Activated CD8-positive, alpha-beta T cell treated with anti-CD3 and anti-CD28 coated beads for 36 hours (primary cell): ENCODE measurements at places on chromosomes 11 and 22.

- DNase-seq = no peak
These were observed 74.1 kb downstream of the PIWIL4 start for GRCh38 chr11:94641167-94641761.

- no peak for DNase-seq
These were observed 38.8 kb downstream of the OSBPL5 start for GRCh38 chr11:3126207-3126865.

DNA sequence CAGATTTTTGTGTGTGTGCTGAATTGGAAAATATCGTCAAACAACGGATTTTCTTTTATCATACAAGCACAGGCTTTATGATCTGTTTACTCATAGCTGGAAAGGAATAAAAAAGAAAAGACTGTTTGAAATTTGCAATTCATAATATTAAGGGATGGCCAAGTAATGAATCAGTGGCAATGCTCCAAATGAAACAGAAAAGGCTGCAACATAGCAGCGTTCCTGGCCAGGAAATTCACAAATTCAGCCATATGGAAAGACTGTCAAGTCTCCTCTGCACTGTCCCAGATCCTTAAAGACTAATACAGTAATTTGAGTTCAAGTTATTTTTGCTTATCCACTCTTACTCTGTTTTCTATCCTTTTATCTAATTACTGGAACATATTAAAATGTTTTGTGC lies 98.2 kb downstream of the MSANTD4 start:
- no peak for DNase-seq

DNA sequence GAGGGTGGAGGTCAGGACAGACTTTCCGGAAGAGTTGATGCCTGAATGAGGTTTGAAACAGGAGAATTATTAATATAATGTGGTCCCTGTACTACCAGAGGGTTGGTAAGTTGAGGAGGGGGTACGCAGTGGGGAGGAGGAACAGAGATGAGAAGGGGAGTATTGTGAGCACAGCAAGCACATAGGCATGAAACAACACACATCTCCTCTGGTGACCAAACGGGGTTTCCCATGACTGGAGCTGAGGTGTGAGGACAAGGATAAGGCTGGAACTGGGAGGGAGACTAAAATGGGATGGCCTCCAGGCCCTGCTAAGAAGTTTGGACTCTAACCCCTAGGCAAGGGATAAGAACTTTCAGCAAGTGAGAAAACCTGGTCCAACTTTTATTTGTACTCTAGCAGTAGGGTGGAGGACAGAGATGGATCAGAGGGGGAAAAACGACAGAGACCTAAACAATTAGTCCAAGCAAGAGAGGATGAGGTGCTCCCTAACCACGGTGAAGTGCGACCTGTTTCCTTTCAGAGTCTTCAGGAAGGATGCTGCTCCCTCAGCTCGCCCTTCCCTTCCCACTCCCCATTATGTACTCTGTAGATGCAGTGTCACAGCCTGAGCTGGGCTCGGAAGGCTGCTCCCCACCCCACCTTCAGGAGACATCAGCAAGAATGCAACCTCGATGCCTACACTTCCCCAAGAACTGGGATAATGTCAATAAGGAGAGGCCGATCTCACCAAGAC lies 59.2 kb downstream of the BTG4 start:
- DNase-seq = no peak

- DNase-seq = no peak
These were observed 4.9 kb upstream of the CCDC34 start for GRCh38 chr11:27367881-27368280.

- DNase-seq = no peak
These were observed 116.7 kb upstream of the IGLL5 start for GRCh38 chr22:22770881-22771280.

DNA sequence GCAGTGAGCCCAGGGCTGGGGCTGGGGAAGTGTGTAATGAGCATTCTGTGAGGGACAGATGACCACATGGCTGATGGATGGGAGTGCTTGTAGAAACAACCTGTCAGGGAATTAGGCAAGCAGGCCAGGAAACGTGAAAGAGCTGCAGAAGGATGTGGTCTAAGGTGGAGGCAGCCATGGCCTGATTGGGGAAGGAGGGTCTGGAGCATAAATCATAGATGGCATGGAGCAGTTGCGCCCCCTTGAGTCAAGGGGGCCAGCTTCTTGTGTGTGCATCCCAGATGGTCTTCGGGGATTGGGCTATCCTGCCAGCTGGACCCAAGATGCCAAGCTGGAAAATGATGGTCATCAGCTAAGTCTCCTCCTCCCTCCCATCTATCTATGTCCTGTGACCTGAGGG lies 119.4 kb upstream of the CLPB start:
- peak; percentile 71 for DNase-seq

- no peak for DNase-seq
These were observed 9.5 kb upstream of the CREB3L1 start for GRCh38 chr11:46267930-46268329.

- DNase-seq = no peak
These were observed 322.7 kb upstream of the ISX start for GRCh38 chr22:34743110-34743751.

GRCh38 chr11:7347611-7348431 lies 96.1 kb downstream of the SYT9 start:
- DNase-seq = no peak

DNA sequence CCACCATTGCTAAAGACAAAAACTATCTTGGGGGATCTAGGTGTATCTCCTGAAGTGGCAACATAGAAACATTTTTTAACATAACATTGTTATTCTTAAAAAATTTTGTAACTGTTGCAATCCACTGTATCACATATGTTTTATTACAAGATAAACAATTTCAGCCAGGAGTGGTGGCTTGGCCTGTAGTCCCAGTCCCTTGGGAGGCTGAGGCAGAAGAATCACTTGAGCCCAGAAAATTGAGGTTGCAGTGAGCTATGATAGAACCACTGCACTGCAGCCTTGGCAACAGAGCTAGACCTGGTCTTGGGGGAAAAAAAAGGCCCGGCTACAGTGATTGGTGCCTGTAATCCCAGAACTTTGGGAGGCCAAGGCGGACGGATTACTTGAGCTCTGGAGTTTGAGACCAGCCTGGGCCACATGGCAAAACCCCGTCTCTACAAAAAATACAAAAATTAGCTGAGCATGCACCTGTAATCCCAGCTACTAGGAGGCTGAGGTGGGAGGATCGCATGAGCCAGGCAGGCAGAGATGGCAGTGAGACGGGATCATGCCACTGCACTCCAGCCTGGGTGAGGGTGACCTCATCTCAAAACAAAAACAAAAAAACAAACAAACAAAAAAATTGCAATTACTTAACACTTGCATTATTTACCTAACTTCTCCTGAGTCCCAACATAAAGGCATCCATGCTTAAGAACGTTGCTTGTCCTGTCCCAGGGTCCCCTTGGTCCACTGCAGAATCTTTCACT lies 1.5 kb upstream of the DEPDC5 start:
- DNase-seq = no peak

GRCh38 chr22:28183078-28183860 lies 264.2 kb upstream of the PITPNB start:
- DNase-seq = no peak

GRCh38 chr11:103035791-103036434 lies 56.0 kb downstream of the DCUN1D5 start:
- peak; percentile 65 for DNase-seq

DNA sequence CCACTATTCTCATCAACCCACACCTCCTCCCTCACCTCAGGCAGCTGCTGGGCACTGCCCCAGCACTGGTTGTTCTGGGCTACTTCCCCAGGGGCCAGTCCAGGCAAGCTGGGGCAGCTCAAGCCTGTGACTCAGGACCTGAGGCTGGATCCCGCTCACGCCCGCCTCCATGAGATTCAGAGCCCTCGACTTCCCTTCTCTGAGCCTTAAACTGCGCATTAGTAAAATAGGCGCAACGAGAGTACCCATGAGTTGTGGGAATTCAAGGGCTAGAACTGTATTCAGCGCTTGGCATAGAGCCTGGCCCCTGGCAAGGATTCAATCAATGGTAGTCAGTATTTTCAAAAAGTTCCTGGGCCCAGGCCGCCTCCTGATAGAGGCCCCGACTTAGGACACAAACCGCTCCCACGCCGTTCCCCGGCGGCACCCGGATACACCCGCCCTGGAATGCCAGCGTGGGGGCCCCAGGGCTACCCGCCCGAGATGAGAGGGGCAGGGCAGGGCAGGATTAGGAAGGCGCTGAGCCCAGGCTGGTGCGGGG lies 723 bp upstream of the CD82 start:
- DNase-seq = no peak

- no peak for DNase-seq
These were observed 250.8 kb downstream of the CNTN5 start for GRCh38 chr11:99271527-99271926.

- DNase-seq = no peak
These were observed 109.4 kb upstream of the ANO1 start for GRCh38 chr11:69968396-69969347.

- DNase-seq = peak; percentile 65
These were observed 58.6 kb downstream of the DDIAS start for GRCh38 chr11:82959987-82960778.

- no peak for DNase-seq
These were observed 182.2 kb downstream of the MAML2 start for GRCh38 chr11:96160732-96161306.

GRCh38 chr11:70372076-70372475 lies 26.3 kb upstream of the CTTN start:
- DNase-seq = no peak

- no peak for DNase-seq
These were observed 5.3 kb downstream of the ATP5MG start for GRCh38 chr11:118406599-118407166.

GRCh38 chr22:42261296-42261695 lies 9.2 kb downstream of the TCF20 start:
- DNase-seq = no peak

DNA sequence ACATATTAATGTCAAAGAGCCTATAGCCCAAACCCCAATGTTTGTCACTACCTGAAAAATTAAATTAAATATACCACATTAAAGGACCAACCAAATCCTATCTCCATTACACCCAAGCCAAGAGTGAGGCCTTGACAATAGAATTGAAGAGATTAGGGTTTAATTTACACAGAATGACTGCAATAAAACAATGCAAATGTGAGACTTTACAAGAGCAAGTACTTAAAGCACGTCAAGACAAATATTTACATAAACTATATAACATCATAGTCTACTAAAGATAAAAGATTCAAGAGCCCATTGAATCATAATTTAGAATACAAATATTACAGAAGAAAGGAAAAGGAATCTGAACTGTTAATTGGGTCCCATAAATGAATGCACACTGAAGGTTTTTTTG lies 85.6 kb downstream of the CADM1 start:
- no peak for DNase-seq

GRCh38 chr11:72511393-72512047 lies 77.2 kb upstream of the CLPB start:
- DNase-seq = no peak

- peak; percentile 45 for DNase-seq
These were observed 547 bp downstream of the UVRAG start for GRCh38 chr11:75815345-75816168.

DNA sequence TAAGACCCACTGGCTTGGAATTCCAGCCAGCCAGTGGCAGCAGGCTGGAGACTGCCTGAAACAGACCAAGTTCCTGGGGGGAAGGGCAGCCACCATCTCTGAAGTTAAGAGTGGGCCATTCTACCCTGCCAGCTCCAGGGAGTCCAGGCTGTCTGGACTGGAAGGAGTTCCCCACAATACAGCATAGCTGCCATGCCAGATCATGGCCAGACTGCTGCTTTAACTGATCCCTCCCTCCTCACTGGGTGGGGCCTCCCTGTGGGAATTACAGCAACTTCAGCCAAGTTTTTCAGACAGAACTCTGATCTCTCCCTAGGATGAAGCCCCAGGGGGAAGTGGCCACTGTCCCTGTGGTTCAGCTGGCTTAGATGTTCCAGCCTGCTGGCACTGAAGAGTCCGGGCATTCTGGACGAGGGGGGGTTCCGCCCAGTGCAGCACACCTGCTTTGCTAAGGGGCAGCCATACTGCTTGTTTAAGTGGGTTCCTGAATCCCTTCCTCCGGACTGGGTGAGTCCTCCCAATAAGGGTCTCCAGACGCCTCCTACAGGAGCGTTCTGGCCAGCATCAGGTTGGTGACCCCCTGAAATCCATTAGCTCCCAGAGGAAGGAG lies 455.4 kb downstream of the DLG2 start:
- no peak for DNase-seq

- DNase-seq = no peak
These were observed 283.3 kb downstream of the CADM1 start for GRCh38 chr11:115220911-115221310.

GRCh38 chr22:35470903-35471321 lies 69.7 kb upstream of the RASD2 start:
- DNase-seq = no peak

GRCh38 chr11:86938900-86939880 lies 16.0 kb downstream of the FZD4 start:
- DNase-seq = no peak

- DNase-seq = no peak
These were observed 267.7 kb downstream of the LARGE1 start for GRCh38 chr22:33652615-33653014.

- DNase-seq = no peak
These were observed 245.7 kb upstream of the CTSC start for GRCh38 chr11:88583251-88583650.

- DNase-seq = no peak
These were observed 63.3 kb downstream of the KCNQ1 start for GRCh38 chr11:2507945-2508749.

- DNase-seq = no peak
These were observed 6.5 kb downstream of the HMBS start for GRCh38 chr11:119091178-119091577.

- DNase-seq = no peak
These were observed 33.1 kb upstream of the TFIP11 start for GRCh38 chr22:26545385-26545784.

GRCh38 chr11:100674212-100674611 lies 12.9 kb upstream of the ARHGAP42 start:
- DNase-seq = no peak

GRCh38 chr11:112751772-112752171 lies 209.4 kb upstream of the NCAM1 start:
- DNase-seq = no peak

GRCh38 chr22:36902143-36902926 lies 11.1 kb upstream of the CSF2RB start:
- DNase-seq = no peak

- no peak for DNase-seq
These were observed 14.2 kb upstream of the ST14 start for GRCh38 chr11:130145311-130145812.

DNA sequence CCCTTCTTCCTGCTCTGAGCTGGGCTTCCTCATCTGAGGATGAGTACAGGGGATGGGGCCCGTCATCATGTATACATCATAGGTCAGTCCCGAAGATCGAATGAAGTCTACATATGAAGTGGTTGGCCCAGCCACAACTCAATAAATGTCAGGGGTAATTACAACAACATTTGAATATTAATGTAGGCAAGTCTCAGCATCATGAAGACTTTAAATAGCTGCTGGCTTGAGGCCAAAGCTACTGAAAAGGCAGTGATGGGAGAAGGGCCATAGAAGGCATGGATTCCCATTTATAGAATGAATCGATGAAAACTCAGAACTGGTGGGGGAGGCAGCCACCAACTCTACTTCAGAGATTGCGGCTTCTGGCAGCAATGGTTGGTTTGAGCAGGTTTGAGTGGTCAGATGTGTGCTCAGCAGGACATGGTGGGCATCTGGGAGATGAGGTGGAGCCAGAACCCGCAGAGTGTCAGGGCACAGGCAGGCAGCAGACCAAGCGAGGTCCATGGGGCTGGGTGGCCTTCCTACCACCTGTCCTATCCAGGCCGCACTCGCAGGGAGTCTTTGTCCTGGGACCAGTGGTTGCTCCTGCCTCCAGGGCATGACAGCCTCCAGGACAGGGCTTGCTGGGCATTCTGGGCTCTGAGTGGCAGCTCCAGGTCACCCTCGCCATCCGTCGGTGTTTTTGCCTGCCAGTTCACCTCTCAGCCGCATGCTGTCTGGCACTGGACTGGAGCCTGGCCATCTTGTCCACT lies 919.1 kb downstream of the TBC1D22A start:
- DNase-seq = no peak
